ENCODE measurements at places on chromosomes 12 and 14. TPM values are rescaled to one million over a fixed set of nuclear protein-coding genes. Genes with fewer than 3 reads are reported as not detected.

The PKP2 gene
- 3.8 TPM for polyA plus RNA-seq

The PTPRO gene
- polyA plus RNA-seq = 0.21 TPM

GRCh38 chr12:52402873-52403540 is 3.1 kb downstream of the KRT82 start:
- no peak for DNase-seq

The C14orf132 gene
- polyA plus RNA-seq = 0.63 TPM

GRCh38 chr14:30519961-30520360 is 39.0 kb upstream of the G2E3 start:
- no peak for DNase-seq

- no peak for DNase-seq
These were observed 783 bp upstream of the TUBA1B start for GRCh38 chr12:49131894-49132461.

The LAG3 gene
- polyA plus RNA-seq = 0.05 TPM

The BMP4 gene
- 3.0 TPM for polyA plus RNA-seq

DNA sequence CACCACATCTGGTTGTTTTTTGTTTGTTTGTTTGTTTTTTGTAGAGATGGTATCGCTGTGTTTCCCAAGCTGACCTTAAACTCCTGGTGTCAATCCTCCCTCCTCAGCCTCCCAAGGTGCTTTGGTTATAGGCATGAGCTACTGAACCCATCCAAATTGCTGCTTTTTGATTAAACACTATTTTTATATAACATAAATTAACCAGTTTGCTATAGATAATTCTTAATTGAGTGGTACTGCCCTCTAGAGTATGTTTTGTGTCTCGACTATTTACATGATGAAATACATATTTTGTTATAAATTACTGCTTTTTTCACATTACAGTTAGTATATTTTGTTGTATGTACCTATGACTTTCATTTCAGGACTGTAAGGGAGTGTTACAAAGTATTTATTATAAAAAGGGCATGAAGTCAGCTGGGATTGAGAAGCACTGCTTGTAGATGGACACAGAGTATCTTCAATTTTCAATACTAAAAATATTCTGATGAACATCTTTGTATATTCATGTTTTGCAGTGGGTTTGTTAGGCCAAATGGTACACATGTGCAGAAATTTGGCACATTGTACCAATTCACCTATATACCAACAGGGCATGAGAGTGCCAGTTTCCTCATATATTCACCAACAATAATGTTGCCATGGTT is 14.9 kb upstream of the SCAF11 start:
- no peak for DNase-seq

The SELPLG gene
- 3.8 TPM for polyA plus RNA-seq

The TMTC2 gene
- polyA plus RNA-seq = 1.1 TPM

The MAP1LC3B2 gene
- 2.2 TPM for polyA plus RNA-seq

DNA sequence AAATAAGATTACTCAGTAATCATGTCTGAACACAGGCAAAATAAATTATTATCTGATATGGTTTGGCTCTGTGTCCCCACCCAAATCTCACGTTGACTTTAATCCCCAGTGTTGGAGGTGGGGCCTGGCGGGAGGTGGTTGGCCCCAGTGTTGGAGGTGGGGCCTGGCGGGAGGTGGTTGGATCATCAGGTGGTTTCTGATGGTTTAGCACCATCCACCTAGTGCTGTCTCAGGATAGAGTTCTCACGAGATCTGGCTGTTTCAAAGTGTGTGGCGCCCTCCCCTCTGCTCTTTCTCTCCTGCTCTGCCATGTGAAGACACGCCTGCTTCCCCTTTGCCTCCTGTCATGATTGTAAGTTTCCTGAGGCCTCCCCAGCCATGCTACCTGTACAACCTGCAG is 18.1 kb downstream of the DHRS2 start:
- DNase-seq = no peak

DNA sequence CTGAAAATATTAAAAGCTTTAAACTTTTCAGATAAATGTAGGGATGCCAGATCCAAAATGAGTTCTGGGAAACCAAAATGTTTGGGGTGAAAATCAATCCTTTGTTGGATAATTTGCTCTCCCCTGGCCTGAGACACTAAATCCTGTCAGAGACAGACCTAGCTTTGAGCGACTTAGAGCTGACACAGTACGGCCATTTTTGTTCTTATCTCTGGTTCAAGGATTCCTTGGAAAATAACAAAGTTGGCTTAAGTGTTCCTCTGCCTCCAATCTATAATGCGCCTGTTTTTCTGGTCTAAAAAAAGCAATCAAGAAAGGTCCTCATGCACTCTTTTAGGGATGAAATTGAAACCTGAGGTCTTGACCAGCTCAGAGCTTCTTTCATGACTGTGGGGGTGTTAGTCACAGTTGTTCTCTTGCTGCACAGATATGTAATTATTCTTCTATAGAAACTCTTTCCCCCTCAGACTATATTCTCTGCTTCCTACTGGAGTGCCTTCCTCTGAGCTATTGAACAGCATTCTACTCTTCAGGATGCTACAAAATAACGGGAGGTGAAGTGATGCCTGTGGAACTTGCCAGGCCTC is 52.3 kb upstream of the EGLN3 start:
- DNase-seq = no peak

The PRH2 gene
- polyA plus RNA-seq = not detected
